Activated CD4-positive, alpha-beta T cell treated with anti-CD3 and anti-CD28 coated beads, Interleukin-2, Interleukin-4, amounts not matched to agents 100 ng/mL and 50 ng/mL, durations not matched to agents 16 hours and 8 hours (primary cell): ENCODE measurements at places on chromosomes 1 and 21.
A peak's percentile ranks its signal among the peaks of the same experiment; 100 is the strongest.

DNA sequence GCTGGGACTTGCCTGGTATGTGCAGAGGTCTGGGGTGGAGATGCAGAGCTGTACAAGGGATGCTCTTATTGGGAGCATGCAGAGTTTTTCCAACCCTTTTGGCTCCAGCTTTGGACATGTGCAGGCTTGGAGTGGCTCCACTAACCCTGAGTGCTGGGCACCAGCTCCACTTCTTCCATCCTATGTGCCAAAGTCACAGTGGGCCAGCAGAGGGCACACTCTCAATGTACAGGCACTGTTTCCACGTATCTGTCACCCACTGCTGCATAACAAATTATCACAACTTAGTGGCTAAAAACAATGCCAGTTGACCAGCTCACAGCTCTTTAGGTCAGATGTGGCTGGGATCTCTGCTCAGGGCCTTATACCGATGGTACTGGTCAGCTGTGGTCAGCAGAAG lies 631.8 kb downstream of the AJAP1 start:
- DNase-seq: no peak

GRCh38 chr1:84750110-84750730 lies 60.0 kb upstream of the SSX2IP start:
- DNase-seq: no peak

GRCh38 chr1:107532318-107532717 lies 391.5 kb downstream of the NTNG1 start:
- no peak for DNase-seq

DNA sequence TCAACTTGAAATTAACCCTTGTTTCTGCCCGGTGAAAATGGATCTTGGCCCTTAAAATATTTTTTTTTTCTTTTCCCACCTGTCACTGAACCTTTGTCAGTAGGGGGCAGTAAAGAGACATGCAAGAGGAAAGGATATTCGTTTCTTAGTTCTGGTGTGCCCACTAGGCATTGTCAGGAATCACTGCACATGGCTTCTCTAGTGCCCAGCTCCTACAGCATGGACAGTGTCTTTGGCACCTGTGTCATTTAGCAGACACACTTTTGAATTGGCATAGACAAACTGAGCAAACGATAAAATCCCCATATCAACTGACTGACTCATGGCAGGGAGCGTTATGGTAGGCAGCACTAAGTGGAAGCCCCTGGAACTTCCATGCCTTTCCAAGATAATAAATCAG lies 1048.1 kb downstream of the BRINP3 start:
- DNase-seq: peak; percentile 28

GRCh38 chr21:46168238-46168637 lies 12.9 kb upstream of the FTCD start:
- DNase-seq: no peak

GRCh38 chr1:32967888-32968568 lies 3.4 kb upstream of the RNF19B start:
- no peak for DNase-seq

DNA sequence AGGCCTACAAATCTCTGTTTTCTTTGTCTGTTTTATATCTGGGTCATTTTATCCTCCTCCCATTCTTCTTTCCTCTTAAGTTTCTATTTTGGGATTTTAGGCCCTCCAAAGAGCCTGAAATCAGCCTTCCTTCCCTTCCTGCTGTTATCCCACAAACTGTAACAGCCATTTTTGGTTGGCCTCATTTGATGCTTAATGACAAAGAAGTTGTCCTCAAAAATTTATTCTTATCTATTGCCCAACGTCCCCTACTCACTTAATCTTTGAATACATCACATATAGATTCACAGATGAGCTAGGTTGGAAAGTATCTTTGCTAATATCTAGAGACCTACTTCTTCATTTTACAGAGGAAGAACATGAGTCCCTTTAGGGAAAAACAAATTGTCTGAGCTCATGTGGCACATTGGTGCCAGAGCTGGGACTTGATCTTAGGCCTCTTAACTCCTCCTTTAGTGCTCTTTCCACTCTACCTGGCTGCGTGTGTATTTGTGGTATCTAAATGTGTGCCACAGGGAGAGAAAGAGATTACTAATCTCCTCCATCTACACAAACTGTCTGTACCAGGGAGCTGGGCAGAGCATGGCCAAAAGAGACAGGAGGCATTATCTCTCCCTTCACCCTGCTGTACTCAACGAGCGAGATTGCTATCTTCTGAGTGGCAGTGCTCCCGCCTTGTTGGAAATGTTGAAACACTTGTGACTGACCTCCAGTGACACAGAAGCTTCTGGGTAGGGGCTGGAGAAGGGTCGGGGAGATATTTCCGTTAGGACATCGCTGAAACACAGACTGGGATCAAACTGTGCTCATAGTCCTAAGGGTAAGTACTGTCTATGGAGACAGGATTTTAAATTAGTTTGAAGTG lies 30.1 kb downstream of the RHEX start:
- DNase-seq: no peak

DNA sequence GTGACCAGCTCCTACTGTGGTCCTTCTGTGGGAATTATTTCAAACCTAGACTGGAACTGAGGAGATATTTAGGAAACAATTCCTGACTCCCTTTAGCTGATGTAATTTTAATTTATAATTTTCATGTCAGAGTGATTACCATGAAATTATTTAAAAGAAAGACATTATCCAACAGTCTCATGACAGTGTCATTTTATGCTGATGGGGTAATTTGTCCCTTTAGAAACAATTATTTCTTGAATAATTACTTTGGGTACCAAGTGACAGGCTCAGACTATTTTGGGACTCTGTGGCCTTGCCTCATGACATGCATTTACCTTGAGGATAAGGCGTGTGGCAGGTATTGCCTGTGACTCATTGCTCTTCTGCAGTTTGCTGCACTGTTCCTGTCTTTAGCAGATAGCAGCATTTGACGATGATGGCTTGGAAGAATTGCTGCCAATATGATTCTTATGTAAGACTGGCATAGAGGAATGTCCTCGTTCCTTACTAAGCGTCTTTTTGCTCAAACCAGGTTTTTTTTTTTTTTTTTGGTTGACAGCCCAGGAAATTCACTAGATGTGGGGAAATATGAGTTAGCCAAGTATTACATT lies 206.0 kb upstream of the HMCN1 start:
- DNase-seq: no peak

GRCh38 chr1:1014799-1015681 lies 1.7 kb downstream of the ISG15 start:
- DNase-seq: no peak

GRCh38 chr21:46297338-46298271 lies 11.5 kb downstream of the YBEY start:
- DNase-seq: no peak

DNA sequence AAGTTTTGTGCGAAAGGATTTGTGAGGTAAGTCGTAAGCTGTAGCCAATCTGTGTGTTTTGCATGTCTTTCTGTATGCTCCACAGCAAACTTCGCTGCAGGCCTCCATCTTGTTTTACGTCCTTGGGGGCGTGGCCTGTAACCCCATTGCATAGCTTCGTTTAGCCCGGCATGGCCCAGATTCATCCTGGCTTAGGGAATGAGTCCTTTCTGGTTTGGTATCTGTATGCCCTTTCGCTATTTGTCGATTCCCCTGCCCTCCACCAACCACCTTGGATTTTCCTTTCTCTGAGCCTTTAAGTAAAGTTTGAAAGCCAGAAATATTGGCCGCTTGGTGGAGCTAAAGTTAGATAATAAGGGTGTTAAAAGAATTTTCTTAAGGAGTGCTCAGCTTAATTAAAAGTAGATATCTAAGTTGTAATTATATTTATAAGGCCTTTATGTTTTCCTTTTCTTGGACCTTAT lies 1.1 kb downstream of the THEM4 start:
- DNase-seq: peak; percentile 14

- no peak for DNase-seq
Observed at GRCh38 chr1:30143517-30143916, 579.9 kb downstream of the MATN1 start.

DNA sequence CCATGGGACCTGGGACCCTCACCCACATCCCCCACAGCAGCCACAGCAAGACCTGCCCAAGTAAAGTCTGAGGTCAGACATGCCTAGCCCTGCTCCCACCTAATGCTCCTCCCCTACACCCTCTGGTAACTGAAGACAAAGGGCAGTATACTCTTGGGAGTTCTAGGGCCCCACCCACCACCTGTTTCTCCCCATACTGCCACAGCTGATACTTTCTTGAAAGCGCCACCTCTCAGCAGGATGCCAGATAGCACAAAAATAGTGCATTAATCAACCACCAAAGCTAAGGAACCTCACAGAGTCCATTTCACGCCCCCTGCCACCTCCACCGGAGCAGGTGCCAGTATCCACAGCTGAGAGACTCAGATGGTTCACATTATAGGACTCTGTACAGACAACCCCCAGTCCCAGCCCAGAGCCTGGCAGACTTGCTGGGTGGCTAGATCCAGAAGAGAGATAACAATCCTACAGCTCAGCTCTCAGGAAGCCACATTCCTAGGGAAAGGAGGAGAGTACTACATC lies 238.1 kb downstream of the LRRC40 start:
- DNase-seq: no peak

- DNase-seq: no peak
Observed at GRCh38 chr1:46218443-46218842, 15.3 kb downstream of the LURAP1 start.

DNA sequence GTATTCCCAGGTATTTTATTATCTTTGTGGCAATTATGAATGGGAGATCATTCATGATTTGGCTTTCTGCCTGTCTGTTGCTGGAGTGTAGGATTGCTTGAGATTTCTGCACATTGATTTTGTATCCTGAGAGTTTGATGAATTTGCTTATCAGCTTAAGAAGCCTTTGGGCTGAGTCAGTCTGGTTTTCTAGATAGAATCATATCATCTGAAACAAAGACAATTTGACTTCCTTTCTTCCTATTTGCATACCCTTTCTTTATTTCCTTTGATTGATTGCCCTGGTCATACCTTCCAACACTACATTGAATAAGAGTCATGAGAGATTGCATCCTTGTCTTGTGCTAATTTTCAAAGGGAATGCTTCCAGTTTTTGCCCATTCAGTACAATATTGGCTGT lies 8.0 kb downstream of the OR2L3 start:
- no peak for DNase-seq
